ENCODE measurements at places on chromosomes 7 and 10.

DNA sequence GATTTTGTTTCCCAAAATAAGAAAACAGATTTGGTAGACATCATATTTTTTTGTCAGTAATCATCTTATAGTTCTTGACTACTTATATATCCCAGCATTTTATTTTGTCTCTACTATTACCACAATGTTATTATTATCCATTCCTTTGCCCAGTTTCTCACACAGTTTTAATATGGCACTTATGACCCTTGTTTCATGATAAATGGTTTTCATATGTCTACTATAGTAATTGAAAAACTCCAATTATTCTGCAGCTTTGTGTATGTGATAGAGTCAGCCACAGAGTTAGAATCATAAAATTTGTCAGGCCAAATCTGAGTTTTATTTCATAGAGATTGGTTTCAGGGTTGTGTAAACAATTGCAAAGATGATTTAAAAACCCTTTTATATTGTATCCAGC lies 203.9 kb downstream of the MALRD1 start:
- no peak for DNase-seq

DNA sequence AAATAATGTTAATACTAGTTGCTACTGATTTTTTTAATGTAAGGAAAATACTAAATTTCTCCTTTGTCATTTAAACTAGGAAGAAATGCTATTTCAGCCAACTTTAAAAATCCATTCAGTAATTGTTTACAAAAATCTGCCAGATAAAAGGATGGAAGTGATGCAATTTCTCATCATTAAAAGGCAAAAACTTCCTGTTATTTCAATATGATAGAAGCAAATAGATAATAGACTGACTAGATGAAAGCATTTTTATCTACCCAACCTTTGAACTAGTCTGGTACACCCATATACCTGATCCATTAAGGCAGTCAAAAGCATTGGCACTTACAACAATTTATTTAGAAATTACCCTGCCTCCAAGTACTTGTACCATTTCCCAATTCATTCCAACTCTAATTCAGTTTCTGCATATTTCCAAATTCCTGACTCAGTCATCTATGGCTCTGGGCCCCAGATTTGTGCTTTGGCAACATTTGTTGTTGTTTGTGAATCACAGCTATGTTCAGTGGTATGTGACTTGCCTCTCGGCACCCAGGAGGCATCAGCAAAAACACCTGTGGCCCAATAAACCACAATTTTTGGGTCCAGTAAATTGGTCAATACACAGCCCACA lies 482.6 kb upstream of the SEMA3A start:
- no peak for DNase-seq

DNA sequence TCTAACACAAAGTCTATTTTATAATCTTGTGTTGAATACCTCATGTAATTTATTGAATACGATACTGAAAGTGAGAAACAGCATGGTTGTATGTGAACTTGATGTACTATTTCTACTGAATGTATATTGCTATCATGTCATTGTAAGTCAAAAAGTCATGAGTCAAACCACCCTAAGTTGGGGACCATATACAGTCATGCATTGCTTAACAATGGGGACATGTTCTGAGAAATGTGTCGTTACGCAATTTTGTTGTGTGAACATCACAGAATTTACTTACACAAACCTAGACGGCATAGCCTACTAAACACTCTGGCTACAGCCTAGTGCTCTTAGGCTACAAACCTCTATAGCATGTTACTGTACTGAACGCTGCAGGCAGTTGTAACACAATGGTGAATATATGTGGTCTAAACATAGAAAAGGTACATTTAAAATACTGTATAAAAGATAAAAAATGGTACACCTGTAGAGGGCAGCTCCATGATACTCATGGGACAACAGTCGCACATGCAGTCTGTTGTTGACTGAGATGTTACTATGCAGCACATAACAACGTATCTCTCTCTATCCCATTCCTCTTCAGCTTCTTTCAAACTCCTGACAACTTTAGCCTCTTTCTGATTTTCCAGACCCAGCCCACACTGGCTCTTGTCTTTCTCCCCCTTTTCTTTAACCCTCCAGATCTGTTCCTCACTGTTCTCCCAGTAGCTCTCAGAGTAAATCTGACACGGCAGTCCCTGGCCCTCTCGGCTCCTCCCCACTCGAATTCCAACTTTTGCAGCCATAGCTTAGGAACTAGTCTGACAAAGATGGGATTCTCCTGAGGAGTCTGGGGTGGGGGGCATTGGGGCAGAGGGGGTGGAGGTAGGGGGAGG lies 90.1 kb downstream of the SNX10 start:
- no peak for DNase-seq

- DNase-seq, result no peak
These were observed 2.1 kb downstream of the SCD start for GRCh38 chr10:100349087-100349486.

GRCh38 chr10:128568041-128568440 lies 441.8 kb upstream of the MKI67 start:
- no peak for DNase-seq

DNA sequence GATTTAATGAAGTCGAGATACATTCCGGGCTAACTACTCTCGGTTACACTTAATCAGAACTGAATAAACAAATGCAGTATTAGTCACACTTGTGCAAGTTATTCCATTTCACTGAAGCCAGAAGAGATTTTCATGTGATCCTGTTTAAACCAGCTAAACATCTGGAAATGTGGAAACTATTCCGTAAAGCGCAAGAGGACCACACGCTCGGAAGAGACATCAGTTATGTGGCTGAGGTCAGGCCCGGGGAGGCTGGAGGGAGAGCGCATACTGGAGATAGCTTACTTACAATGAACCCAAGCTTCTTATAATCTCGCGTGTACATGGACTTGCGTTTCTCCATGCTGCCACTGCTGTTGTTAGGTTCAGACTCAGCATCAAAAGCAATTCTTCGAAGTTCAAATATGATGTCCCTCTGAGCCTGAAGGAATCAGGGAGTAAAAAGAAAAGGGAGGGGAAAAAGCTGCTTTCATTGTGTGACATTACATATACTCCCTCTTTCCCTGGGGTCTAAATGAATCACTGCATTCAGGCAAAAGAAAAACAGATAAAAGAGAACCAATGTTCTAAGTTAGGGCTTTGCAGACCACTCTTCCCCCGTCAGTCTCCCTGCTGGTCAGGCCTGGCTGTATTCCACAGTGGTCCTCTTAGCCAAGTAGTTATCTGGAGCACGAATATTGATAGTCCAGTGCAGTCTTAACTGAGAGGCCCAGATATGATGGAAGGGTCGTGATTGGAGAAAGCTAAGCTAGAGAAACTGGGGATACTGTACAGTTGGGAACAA lies 237.4 kb downstream of the ELMO1 start:
- peak; percentile 89 for DNase-seq

DNA sequence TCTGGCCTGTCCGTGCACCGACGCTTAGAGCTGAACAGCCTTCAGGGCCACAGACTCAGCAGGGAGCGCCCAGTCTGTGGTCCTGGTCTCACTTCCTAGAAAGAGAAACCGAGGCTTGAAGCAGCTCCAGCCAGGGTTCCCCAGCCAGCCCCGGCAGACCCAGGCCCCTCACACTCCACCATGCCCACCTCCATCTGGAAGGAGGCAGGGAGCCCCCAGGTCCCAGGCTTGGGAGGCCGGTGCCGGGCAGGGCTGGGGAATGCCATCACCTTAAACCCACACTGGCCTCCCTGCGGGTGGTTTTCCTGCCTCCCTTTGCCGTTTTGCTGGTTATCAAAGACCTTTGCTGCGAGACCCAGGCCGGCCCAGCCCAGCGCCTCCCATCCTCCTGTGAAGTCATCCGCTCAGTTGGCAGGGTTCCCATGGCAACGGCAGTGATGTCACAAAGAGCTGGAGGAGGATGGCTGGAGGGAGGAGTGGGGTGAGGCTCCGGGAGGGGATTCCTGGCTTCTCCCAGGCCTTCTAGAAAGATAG lies 24.0 kb downstream of the ELFN1 start:
- no peak for DNase-seq

GRCh38 chr7:116585967-116586366 lies 61.1 kb downstream of the CAV1 start:
- DNase-seq, result no peak

DNA sequence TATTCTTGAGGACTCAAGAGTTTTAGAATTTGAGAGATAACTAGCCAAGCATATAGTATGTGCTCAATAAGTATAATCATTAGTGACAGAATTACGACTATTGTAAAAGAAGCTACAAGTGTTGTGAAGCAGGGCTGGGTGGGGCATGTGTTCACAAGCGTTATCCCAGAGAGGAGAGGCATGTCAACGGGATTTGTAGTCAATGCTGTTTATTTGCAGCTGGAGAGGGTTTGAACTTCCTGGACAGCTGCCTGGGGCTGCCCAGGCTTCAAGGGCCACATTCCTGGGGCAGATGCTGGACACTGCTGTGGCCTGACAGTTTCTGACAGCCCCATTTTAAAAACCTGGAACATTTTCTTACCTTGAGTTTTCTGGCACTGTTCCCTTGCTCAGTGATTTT lies 36.9 kb upstream of the CDHR3 start:
- DNase-seq, result no peak

DNA sequence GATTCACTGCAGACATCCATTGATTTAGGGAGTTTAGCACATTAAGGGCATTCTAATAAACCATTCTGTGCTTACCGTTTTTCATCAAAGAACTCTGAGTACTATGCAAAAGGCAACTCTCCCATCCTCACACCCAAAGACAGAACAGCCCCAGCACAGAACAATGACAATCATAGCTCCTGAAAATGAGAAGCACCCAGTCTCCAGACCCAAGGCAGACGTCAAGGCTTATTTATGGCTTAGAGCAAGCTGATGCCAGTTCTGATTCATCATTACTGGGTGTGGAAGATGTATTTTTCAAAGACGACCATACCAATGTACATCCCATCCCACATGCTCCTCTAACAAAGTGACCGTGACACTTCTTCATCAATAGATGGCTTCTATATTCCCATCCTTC lies 67.6 kb downstream of the OSBPL3 start:
- no peak for DNase-seq

DNA sequence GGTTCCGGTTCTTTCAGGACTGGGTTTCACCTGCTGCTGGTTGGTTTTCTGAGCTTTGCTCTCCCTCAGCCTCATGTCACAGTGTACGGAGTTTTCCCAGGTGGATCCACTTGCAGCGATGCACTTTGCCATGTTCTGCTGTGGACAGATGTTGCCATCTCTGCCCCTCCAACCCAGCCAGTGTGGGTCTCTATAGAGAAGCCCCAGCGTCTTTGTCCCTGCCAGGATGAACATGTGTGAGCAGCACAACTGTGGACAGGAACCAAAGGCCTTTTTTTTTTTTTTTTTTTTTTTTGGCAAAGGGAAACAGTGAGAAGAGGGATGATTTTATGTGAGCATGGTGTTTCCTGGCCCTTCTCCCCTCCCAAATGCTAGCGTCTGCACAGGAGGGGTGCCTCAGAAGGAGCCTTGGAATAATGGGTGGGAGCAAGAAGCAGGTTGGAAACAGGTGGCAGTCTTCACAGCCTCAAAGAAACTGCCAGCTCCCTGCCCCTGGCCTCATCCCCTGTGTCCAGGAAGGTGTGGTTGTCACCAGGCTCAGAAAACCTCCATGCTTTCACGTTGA lies 106.5 kb downstream of the RPS24 start:
- DNase-seq, result peak; percentile 14
